ENCODE measurements at places on chromosomes 11 and 22.

DNA sequence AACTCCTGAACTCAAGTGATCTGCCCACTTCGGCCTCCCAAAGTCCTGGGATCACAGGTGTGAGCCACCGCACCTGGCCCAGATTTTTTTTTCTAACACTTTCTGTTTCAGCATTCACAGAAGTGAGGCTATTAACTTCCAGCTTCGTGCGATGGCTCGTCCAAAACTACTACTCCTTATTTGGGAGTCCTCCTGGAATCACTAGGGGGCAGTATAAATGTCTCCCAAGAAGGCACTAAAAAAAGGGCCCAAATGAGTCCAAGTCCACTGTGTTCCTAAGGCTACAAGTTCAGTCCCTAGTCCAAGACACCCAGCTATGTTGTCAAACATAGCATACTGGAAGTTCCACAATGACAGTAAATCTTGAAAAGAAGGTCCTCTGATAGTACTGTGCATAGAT lies 63.2 kb upstream of the BIRC3 start:
- DNase-seq = no peak

DNA sequence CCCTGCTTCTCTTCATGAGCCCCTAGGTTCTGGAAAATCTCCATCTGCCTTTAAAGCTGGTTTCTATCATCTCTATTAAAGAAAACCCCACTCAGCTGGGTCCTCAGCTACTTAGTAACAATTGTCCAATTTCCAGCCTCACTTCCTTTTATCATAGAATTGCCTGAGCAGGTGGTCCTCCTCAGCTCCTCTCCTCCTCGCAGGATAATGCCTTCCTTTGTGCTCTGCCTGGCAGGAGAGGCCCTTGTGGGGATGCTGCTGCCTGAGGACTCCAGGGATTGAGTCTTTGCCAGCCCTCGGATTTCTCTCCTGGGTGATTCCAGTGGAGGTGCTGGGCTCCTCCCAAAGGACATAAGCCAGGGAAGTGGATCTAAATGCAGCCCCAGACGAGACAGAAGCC lies 448.3 kb downstream of the INSC start:
- no peak for DNase-seq

GRCh38 chr11:129694538-129694937 lies 121.1 kb upstream of the TMEM45B start:
- no peak for DNase-seq

DNA sequence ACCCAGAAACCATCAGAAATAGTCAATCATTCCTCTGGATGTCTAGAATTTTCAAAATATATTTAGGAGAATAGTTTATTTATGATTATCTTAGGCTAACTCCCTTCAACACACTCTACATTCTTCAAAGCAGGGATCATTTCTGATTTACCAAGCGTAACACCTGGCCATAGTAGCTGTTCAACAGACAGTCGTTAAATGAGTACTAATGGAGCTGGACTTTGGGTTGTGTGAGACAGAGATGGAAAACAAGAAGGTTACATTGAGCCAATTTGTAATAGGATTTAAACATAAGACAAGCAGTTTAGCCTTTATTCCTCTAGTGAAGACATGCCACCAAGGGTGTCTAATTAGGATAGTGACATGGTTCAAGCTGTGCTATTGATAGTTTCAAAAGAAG lies 129.2 kb upstream of the ANO3 start:
- DNase-seq = no peak

- DNase-seq = no peak
Measured at GRCh38 chr22:26597026-26597425, 7.1 kb upstream of the TPST2 start.

DNA sequence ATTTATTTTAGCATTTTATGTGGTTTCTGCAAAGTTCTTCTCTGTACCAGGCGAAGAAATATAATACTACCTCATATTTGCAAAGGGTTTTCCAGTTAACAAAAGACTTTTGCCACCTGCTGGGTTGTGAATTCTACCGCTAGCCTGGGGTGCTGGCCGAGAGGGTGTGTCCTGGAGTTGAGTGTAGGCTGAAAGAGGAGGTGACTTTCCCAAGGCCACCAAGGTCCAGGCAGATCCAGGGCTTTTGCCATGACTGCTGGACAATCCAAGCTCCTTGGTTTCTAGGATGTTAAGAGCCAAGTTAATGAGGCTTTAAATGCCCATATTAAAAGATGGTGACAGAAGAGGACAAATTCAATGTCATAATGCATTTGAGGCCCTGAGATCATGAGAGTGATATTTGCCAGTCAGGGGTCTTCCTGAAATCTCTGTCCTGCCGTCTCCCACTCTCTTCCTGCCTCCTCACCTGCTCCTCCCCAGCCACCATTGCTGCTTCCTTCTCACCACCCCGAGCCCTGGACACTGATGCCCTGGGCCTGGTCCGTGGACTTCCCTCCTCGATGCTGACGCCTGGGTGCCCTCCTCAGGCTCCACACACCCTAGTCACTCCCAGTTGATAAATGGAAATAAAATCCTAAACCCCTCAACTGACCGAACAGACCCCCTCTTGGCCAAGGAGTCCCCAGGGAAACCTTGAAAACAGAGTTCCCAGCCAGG lies 825.6 kb downstream of the TBC1D22A start:
- DNase-seq = no peak

- DNase-seq = no peak
Measured at GRCh38 chr22:27238935-27239510, 562.5 kb downstream of the MN1 start.

DNA sequence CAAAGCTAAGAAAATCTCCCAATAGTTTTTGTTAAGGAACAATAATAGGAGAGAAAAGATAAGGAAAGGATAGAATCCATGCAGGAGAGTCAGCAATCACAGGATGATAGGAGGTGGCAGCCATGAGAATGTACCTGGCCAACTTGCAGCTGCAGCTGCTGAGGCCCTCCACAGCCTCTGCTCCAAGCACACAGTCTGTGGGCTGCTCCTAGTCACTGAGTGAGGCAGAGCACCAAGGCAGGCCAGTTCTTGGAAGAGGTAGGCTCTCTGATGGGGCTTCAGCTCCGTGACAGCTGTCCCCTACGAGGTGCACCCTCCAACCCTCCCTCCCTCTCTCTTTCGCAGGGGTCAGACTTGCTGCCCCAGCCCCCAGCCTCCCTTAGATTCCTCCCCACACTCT lies 5.5 kb upstream of the KCNJ1 start:
- no peak for DNase-seq

DNA sequence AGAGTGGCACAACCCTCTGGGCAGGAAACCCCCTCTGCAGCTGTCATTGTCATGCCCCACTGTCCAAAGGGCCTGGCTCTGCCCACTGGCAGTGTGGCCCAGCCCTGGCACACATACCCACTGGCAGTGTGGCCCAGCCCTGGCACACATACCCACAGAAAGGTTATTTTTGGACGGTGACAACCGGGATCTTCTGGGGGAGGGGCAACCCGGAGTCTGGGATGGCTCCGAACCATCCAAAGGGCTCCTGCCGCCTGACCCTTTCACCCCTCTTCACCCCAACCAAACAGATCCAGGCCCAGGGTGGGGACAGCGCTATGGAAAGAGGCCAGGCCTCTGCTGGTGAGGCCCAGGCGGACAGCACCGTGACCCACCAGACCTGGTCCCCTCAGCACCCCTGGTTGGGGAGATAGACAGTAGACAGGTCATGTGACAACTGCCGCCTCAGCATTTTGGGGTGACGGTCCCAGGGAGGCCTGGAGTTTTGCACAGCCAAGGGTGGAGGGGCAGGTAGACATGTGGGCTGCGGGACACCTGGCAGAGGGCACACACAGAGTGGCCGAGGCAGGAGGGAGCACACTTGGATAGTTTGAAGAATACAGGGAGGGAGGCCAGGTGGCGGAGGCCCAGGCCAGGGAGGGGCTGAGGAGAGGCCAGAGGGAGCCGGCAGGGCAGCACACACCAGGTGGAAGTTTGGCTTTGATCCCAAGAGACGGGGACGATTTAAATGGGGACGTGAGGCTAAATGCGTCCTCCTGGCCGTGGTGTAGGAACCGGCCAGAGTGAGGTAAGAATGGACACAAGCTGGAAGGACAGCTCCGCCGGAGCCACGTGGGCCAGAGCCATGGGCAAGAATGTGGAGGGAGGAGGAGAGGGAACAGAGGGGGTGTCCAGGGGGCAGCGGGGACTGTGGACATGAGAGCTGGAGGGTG lies 2.9 kb downstream of the MAPK12 start:
- no peak for DNase-seq

GRCh38 chr11:109728056-109728455 lies 306.1 kb downstream of the C11orf87 start:
- no peak for DNase-seq

GRCh38 chr22:23453277-23453676 lies 126.8 kb downstream of the IGLL1 start:
- no peak for DNase-seq

GRCh38 chr11:78982473-78982872 lies 407.8 kb upstream of the NARS2 start:
- DNase-seq = no peak

DNA sequence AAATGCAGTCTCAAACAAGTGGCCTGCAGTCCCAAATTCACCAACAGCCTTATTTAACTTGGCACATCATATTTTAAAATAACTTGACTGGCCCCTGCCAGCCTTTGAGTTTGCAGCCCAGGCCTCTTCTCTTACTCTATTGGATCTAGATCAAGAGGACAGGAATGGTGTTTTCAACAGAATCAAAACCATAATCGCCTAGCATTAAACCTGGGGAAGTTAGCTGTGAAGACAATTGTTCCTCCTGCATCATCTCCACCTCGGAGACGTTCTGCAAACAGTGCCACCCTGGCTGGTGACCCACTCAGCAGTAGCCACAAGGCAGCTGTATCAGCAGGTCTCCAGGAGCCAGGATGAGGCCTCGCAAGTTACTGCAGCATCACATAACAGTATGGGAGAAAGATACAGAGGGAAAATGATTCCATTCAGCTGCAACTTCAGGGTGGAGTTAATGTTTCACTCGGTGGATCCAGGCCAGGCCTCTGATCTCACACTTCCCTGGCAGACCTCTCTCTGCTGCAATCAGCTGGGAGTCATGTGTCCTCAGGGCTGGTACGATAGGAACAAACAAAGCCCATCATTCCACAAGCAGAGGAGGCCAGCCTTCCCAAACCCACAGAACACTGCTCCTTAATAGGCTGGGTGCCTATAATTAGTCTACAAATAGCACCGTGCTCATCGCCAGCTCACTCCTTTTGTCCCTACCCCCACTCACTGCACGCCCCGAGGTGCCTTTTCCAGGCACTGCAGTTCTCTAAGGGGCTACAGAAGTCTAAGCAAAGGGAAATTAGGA lies 18.6 kb upstream of the SCN2B start:
- DNase-seq = no peak

GRCh38 chr22:42080287-42080686 lies 787 bp downstream of the SMDT1 start:
- no peak for DNase-seq

DNA sequence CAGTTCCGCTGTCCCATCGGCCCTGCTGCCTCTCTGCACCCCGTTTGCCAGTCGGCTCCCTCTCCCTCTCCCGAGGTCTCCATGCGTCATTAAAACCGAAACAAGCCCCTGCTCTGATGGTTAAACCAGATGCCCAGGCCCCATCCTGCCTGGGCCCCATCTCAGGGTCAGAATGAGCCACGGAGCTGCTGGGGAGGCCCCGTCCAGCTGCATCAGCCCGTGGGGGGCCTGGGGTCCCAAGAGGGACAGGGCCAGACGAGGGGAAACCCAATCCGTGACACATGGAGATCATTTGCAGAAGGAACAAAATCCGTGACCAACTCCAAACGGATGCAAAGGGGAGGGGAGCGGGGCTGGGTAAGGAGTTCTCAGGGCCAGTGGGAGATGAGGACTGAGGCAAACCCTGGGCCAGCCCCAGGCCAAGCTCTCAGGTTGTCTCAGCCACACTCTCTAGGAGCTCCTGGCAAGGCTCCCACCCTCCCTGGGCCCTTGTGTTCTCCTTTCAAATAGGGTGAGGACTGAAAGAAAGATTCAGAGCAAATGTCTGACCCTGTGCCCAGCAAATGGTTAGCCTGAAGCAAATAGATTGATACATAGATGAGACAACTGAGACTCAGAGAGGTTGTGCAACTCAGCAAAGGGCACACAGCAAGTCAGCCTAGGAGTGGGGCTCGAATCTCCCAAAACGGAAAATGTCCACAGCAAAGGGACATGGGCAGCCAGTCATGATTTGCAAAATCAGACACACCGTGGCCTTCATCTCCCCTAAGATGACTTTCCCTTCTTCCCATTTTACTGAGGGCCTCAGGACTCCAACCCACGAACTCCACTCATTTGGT lies 162.1 kb downstream of the MN1 start:
- no peak for DNase-seq

DNA sequence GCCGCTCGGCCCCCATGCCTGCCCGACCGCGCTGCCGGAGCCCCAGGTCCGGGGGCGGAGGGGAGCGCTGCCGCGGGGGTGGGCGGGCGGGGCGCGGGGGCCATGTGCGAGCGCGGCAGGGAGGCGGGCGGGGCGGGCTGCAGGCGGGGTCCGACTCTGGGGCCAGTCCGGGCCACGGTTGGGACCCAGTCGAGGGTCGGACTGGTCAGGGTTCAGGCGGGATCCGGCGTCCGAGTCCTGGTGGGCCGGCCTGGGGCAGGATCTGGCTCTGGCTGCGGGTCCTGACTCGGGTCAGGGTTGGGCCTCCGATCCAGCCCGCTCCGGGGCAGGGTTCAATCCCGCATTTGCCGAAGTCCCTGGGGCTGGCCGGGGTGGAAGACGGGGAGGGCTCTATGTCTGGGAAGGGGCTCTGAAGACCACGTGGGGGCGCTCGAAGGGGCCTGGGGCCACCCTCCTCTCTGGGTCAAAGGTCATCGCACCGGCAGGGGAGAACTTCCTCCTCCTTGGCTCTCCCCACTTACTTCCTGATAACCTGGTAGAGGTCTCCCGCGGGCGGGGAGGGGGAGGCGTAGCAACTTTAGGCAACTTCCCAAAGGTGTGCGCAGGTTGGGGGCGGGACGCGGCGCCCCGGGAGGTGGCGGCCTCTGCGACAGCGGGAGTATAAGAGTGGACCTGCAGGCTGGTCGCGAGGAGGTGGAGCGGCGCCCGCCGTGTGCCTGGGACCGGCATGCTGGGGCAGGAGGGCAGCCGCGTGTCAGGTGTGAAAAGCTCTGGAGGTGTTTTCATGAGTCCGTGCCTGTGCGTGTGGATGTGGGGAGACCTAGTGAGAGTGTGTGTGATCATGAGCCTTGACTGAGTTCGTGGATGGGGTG lies 603 bp downstream of the ESRRA start:
- peak; percentile 57 for DNase-seq

GRCh38 chr22:48258064-48258701 lies 1495.7 kb downstream of the TBC1D22A start:
- DNase-seq = no peak

GRCh38 chr11:64826578-64827450 lies 16.5 kb upstream of the MEN1 start:
- no peak for DNase-seq

DNA sequence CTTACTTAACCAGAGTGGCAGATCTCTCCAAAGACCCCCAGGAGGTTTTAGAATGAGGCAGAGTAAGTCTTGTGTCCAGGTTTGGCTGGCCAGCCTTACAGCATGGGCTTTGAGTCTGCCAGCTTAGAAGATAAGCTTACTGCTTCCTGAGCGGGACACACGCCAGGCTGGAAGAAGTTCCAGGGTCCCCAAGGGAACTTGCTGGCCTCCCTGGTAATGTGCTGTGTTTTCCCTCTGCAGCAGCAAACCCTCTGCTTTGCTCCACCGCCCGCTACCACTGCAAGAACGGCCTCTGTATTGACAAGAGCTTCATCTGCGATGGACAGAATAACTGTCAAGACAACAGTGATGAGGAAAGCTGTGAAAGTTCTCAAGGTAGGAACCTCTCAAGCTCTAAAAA lies 154.2 kb downstream of the LDLRAD3 start:
- no peak for DNase-seq
